Renal cortex interstitium (tissue), 15 donors: ENCODE measurements at places on chromosomes 3 and 15.

DNA sequence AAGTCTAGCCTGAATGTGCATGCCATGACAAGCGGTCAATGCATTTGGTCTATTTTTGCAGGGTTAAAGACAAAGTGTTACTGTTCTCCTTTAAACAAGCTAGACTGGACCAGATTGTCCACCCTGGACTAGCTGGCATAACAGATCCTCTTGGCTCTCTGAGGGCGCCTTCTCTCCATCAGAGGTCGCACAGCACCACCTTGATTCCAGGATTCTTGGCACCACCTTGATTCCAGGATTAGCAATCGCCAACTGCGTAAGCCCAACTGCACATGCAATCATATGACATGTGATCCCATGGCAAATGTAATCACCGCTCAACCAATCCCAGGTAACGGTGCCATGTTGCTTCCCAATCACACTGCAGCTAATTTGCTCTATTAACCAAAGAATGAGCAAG is 98.6 kb downstream of the OXNAD1 start:
- DNase-seq, result no peak

DNA sequence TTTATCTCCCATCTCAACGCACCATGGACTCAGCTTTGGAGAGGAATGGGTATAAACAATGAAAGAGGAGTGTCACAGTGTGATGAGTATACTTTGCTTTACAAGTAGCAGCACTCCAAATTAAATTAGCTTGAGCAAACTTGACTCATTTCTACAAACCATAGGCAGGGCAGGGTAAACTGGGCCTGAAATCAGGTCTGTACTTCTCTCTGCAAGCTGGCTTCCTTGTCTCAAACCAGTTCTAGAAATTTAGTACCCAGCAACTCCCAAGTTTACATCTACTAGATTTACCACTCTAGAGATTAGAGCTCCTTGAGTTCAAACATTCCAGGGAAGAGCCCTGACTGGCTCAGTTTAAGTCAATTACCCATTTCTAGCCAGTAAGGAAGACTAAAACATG is 37.4 kb upstream of the NEO1 start:
- no peak for DNase-seq

DNA sequence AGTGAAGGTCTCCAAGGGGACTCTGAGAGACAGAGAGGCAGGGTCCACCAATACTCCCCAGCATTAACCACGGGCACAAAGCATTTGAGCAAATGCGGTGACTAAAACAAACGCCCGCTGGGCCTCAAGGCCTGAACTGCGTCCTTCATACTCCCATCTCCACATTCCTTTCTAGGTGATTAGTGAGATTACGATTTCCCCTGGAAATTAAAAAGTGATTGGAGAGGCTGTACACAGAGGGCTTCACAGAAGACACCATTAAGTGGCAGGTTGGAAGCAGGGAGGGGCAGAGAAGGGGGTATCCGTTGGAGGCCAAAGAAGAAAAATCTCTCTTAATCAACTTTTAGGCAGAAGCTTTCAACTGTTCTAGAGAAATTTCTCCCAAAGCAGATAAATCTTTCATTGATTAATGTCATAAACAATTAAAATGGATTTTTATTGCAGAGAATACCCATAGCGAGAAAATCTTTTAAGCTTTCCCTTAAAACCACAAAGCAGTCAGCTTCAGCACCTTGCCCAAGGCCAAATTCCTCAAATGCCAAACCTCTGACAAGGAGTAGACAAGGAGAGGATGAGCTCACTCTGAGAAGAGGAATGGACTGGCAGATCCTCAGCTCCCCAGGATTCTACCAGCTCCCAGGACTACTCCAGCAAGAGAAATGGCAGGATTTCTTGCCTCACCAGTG is 38.2 kb downstream of the MB21D2 start:
- DNase-seq, result no peak

- DNase-seq, result no peak
Measured at GRCh38 chr15:67174864-67175573, 79.4 kb downstream of the AAGAB start.
